ENCODE measurements at places on chromosomes 11 and 22. TPM values are rescaled to one million over a fixed set of nuclear protein-coding genes. Genes with fewer than 3 reads are reported as not detected.

Gene GRIA4
- polyA plus RNA-seq = not detected

Gene PRMT3
- polyA plus RNA-seq = 7.3 TPM

Gene SLC29A2
- polyA plus RNA-seq = 1.6 TPM

Gene OR6X1
- not detected for polyA plus RNA-seq

Gene P2RY6
- not detected for polyA plus RNA-seq

Gene SMARCB1
- 28.8 TPM for polyA plus RNA-seq

GRCh38 chr11:62805961-62806441, 761 bp upstream of the NXF1 start:
- H3K4me1 ChIP-seq = peaks cover 31% of the 10 kb centered on the region
- peak overlapping the region; percentile 94 for H3K4me3 ChIP-seq
- H3K27ac ChIP-seq = peak overlapping the region; percentile 76
- DNase-seq = no peak

DNA sequence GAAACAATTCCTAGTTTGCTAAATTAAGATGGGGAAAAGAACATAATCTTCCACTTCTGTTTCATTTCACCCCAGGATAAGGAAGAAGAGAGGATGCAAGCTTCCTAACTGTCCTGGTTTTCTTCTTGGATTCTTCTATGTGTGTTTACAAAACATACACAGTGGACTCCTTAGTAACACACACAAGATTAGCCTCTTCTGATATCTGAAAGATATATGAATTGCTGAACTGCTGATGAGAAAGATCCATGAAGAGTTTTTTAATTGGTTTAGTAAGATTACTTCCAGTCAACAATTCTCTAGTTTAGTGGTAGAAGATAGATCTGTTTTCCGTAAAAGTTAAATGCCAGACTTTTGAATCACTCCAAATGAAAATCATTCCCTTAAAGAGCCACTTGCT, 86.8 kb downstream of the WT1 start:
- H3K27ac ChIP-seq = no peak overlapping the region
- no peak for DNase-seq
- peaks cover 2% of the 10 kb centered on the region for H3K4me1 ChIP-seq
- no peak overlapping the region for H3K4me3 ChIP-seq

- no peak overlapping the region for H3K27ac ChIP-seq
- no peak overlapping the region for H3K4me3 ChIP-seq
- no peak for DNase-seq
- no peaks in the 10 kb centered on the region for H3K27me3 ChIP-seq
- no peaks in the 10 kb centered on the region for H3K4me1 ChIP-seq
- H3K36me3 ChIP-seq = no peaks in the 10 kb centered on the region
Observed at GRCh38 chr11:94049351-94049750, 28.2 kb downstream of the HEPHL1 start.

- H3K27ac ChIP-seq = no peak overlapping the region
- H3K36me3 ChIP-seq = no peaks in the 10 kb centered on the region
- no peaks in the 10 kb centered on the region for H3K4me1 ChIP-seq
- no peak overlapping the region for H3K4me3 ChIP-seq
- peaks cover 17% of the 10 kb centered on the region for H3K27me3 ChIP-seq
Observed at GRCh38 chr11:45322111-45322705, 36.1 kb upstream of the SYT13 start.

DNA sequence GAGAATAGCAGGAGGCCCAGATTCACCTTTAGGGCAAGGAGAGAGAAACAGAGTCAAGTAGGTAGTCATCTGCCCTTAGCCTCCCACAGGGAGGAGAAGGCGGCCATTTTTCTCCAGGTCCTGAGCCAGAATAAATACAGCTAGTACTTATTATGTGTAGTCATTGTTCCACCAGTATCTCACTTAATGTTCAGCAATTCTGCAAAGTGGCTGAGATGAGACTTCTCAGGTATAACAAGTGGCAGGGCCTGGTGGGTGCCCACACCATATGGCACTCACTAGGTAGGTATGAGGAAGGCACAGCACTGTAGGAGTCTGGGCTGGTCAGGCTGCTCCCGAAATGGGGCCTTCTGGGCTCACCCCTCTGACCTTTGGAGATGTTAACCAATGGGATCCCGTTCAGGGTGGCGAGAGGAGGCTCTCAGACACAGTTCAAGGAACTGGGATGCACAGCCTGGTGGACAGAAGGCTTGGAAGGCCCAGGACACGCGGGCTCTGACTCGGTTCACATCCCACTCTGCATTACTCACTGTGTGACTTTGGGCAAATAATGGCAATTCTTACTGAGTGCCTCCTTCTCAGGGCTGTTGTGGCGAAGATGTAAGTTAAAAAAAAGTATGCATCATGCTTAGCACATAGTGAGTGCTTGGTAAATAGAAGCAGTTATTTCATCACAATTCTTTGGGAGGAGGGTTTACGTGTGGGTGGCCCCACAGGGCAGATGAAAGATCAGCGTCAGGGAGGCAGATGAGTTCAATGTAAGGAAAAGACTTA, 25.1 kb downstream of the RTN4RL2 start:
- no peak for DNase-seq
- peaks cover 16% of the 10 kb centered on the region for H3K4me1 ChIP-seq
- H3K36me3 ChIP-seq = peaks cover 46% of the 10 kb centered on the region

GRCh38 chr11:107018219-107018901, at the start of gene GUCY1A2:
Gene GUCY1A2, minus strand, starts transcription at chr11:107018476. Its CDS starts 421 bp downstream, at chr11:107018055.
- H3K4me1 ChIP-seq = no peaks in the 10 kb centered on the region
- DNase-seq = no peak
- peaks cover 19% of the 10 kb centered on the region for H3K27me3 ChIP-seq
- no peaks in the 10 kb centered on the region for H3K36me3 ChIP-seq
- no peak within 1 kb of the TSS for H3K27ac ChIP-seq
- no peak within 1 kb of the TSS for H3K4me3 ChIP-seq

GRCh38 chr22:41827671-41828070, 5.2 kb upstream of the SREBF2 start:
- peaks cover 8% of the 10 kb centered on the region for H3K4me1 ChIP-seq
- H3K36me3 ChIP-seq = peaks cover 8% of the 10 kb centered on the region
- no peak for DNase-seq
- H3K27ac ChIP-seq = no peak overlapping the region
- H3K27me3 ChIP-seq = no peaks in the 10 kb centered on the region

DNA sequence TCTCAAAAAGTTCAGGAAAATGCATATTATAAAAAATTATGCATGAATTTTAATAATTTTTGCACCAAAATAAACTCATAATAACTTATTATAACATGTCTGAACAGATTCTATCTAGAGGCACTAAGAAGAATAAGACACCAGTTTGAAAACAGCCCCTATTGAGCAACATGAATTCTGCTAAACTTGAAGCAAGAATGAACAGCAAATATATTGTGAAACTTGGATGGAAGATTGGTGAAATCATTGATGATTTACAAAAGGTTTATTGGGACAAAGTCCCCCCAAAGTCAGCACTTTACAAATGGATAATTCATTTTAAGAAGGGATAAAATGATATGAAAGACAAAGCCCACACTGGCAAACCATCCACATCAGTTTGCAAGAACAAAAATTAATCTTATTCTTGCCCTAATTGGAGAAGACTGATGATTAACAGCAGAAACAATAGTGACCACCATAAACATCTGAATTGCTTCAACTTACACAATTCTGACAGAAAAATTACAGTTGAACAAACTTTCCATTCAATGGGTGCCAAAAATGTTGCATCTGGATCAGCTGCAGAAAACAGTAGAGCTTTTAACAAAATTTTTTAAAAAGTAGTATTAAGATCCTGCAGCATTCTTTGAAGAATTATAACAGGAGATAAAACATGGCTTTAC, 257.5 kb upstream of the FAT3 start:
- DNase-seq = no peak
- H3K27me3 ChIP-seq = no peaks in the 10 kb centered on the region
- no peaks in the 10 kb centered on the region for H3K4me1 ChIP-seq
- no peaks in the 10 kb centered on the region for H3K36me3 ChIP-seq
- no peak overlapping the region for H3K4me3 ChIP-seq

DNA sequence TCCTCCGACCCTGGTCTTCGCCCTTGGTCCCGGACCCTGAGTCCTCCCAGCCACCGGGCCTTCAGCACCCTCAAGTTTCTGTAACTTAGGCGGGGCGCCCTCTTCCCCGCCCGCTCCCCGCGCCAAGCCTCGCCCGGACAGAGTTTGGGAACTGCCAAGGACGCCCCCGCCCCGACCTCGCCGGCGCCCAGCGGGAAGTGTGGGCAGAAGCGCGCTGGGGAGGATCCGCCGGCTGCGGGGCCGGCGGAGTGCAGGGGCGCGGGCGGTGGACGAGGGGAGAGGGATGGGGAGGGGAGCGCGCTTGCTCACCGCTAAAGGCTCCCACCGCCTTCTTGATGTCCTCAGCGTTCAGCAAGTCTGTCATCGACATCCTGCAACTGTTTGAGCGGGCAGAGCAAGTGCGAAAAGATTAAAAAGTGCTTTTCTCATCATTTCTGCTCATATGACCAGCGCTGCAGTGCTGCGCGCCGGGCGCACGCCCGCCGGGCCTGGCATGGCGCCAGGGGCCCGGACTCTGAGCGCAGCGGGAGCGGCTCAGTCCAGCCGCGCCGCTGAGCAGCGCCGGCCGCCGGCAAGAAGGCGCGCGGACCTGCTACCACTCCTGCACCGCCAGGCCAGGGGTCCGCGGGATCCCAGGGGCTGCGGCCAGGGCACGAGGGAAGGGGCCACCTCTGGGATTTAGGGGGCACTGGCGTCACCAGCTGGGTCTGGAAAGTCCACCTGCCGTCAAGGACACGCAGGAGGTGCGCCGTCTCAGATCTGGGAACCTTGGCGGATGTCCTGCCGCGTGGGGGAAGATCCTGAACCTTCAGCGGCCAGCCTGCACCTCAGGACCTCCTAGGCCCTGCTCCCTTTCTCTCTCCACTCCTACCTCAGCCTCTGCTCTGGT, at the start of gene PVALB:
TSS of gene PVALB (minus strand) at position 400 of the 889 bp plus-strand sequence. CDS start at position 370, 30 bp downstream.
- H3K27me3 ChIP-seq = peaks cover 17% of the 10 kb centered on the region
- H3K27ac ChIP-seq = no peak within 1 kb of the TSS
- DNase-seq = peak; percentile 19
- H3K4me1 ChIP-seq = peaks cover 9% of the 10 kb centered on the region

DNA sequence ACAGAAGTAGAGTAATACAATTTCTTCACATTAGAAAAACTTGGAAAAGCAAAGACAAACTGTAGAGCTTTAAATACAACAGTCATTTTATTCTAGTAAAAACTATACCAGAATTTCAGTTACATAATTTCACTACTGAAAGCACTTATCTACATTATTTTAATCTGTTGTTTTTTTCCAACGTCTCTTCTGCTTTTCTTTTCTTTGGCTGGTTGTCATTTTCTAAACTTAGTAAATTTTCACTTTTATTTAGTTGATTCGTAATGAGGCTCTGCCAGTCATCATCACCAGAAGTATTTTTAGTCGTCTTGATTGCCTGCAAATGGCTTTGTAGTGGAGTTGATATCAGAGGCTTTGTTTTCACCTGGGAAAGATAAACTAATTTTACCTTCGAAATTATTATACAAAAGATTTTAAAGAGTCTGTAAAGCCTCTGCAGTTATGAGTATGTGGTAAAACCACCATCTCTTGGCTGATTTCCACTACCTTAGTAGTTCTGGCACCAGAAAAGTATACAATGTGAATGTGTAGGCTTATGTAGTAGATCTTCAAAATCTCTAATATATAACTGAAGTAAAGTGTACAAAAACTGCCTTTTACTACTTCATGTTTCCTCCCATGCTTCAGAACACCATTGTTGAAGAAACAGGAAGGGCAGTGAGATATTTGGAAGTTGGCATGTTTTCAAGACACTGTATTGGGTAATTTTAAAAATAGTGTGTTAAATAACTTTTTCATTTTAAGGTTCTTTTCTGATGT, 19.2 kb downstream of the EIF3M start:
- no peaks in the 10 kb centered on the region for H3K27me3 ChIP-seq
- H3K4me3 ChIP-seq = no peak overlapping the region
- H3K27ac ChIP-seq = peak overlapping the region; percentile 19
- peaks cover 71% of the 10 kb centered on the region for H3K36me3 ChIP-seq

DNA sequence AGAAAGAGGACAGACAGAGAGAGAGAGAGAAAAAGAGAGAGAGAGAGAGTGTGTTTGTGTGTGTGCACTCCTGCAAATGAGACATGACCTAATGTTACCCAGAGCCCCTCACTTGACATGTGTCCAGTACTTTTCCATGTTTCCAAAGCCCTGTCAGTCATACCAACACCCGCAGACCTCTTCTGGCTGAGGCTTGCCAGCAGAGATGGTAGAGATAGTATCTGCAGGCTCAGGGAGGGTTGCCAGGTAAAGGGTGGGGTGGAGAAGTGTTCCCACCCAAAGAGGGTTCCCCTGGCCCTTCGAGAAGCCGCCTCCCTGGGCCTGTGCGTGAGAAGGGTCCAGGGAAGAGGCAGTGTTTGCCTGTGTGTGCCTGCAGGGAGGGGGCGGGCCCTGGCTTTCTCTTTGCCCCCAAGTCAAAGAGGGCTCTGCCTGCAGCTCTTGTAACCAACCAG, 40.7 kb downstream of the POU2F3 start:
- no peaks in the 10 kb centered on the region for H3K4me1 ChIP-seq
- no peaks in the 10 kb centered on the region for H3K27me3 ChIP-seq
- no peak overlapping the region for H3K4me3 ChIP-seq

GRCh38 chr11:119047205-119047604, 9.8 kb downstream of the HYOU1 start:
- peaks cover 15% of the 10 kb centered on the region for H3K4me1 ChIP-seq
- no peak overlapping the region for H3K4me3 ChIP-seq
- no peaks in the 10 kb centered on the region for H3K27me3 ChIP-seq
- no peak overlapping the region for H3K27ac ChIP-seq
- H3K36me3 ChIP-seq = peaks cover 50% of the 10 kb centered on the region
- DNase-seq = no peak

GRCh38 chr22:46195487-46196165, 45.3 kb downstream of the PPARA start:
- H3K27ac ChIP-seq = no peak overlapping the region
- no peak overlapping the region for H3K4me3 ChIP-seq
- no peak for DNase-seq
- peaks cover 9% of the 10 kb centered on the region for H3K36me3 ChIP-seq

GRCh38 chr11:117641008-117641915, 155.8 kb downstream of the DSCAML1 start:
- no peak overlapping the region for H3K4me3 ChIP-seq
- no peaks in the 10 kb centered on the region for H3K36me3 ChIP-seq
- H3K27ac ChIP-seq = no peak overlapping the region
- no peaks in the 10 kb centered on the region for H3K27me3 ChIP-seq
- H3K4me1 ChIP-seq = no peaks in the 10 kb centered on the region
- no peak for DNase-seq

DNA sequence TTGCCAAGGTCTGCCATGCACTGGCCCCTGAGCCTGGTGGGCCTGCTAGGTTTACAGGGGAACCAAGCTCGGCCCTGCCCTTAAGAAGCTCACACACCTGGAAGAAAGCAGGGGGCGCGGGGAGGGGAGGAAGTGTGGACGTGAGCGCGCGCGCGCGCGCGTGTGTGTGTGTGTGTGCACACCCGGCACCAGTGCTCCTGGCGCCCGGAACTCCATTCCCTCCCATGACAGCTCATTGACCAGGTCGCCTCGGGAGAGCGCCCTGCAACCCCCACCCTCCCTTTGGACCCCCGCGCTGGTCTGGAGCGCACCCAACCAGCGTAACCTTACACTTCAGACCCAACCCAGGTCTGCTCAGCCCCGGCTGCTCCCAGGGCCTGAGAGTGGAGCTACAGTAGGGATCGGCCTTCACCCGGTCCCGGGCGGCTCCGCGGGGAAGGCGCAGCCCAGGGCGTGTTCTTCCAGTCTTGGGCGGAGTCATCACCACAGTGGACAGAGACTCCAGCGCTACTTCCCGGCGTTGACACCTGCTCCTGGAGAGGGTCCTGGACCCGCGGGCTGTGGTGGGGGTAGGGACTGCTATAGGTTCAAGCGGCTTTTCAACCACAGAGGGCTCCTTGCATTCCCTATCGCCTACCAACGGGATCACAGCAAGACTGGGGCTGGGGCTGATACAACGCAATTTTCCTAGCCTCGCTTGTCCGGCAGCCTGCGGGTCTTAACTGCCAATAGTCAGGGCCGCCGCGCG, 1.5 kb downstream of the GALNT18 start:
- H3K27me3 ChIP-seq = peaks cover 31% of the 10 kb centered on the region
- H3K27ac ChIP-seq = no peak overlapping the region
- no peak overlapping the region for H3K4me3 ChIP-seq
